Smooth muscle cell of the pulmonary artery (primary cell): ENCODE measurements at places on chromosomes 7 and 10. TPM values are rescaled to one million over a fixed set of nuclear protein-coding genes. Genes with fewer than 3 reads are reported as not detected.

SCIN gene
- total RNA-seq, result 0.23 and 1.2 TPM in 2 replicates

SFMBT2 gene
- total RNA-seq, result 0.52 and 0.86 TPM in 2 replicates

INHBA gene
- 67.4 and 92.3 TPM in 2 replicates for total RNA-seq

CTAGE6 gene
- 1.1 and 1.7 TPM in 2 replicates for total RNA-seq

RAB19 gene
- not detected in 2 replicates for total RNA-seq

CALY gene
- not detected in 2 replicates for total RNA-seq

GRID1 gene
- 0.03 and 0.46 TPM in 2 replicates for total RNA-seq

GIMAP8 gene
- 0.07 TPM in 2 replicates for total RNA-seq

BAMBI gene
- 12.2 and 14.7 TPM in 2 replicates for total RNA-seq
